ENCODE measurements at places on chromosomes 12 and 14.

- no peak for DNase-seq
Measured at GRCh38 chr12:40241741-40242140, 16.9 kb downstream of the LRRK2 start.

DNA sequence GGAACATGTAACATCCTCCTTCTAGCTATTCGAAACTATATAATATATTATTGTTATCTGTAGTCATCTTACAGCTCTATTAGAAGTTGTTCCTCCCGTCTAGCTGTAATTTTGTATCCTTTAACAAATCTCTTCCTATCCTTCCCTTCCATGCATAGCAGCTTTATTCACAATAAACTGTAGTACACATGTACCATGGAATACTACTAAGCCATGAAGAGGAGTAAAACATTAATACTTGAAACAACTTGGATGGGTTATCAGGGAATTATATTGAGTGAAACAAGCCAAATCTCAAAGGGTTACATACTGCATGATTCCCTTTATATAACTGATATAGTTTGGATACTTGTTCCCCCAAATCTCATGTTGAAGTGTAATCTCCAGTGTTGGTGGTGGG is 33.9 kb upstream of the STK38L start:
- DNase-seq: no peak

DNA sequence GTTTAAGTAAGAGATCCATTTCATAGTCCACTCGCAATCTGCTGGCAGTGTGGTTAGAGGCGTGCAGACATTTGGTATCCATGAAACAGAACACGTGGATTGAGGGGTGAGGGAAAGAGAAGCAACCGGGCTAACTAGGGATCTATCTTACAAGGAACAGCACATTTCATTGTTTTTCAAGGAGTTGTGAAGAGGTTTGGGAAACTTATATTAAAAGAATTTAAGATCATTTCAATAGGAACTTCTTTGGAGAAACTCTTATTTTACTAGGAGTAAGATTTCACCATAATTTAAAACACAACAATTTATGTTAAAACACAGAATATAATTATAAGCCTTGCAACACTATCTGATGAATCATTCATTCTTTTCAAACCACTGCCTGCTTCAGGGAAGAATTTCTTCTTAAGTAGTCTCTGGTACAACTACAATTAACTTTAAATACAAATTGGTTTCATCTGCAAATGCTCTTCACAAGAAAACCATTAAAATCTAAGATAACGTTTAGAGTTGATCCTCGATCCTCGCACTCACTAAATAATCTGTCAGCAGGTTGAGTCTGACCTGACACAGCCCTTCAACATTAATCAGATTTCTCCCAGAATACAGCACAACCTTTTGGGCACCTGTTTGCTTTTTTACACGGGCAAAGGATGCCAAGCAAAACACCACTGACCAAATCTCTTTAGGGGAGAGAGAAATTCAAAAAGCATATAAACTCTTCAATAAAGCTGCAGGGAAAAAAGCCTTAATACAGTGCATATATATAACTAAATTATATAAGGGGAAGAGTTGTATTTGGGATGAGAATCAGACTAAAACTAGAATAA is 27.3 kb downstream of the PPTC7 start:
- DNase-seq: no peak

DNA sequence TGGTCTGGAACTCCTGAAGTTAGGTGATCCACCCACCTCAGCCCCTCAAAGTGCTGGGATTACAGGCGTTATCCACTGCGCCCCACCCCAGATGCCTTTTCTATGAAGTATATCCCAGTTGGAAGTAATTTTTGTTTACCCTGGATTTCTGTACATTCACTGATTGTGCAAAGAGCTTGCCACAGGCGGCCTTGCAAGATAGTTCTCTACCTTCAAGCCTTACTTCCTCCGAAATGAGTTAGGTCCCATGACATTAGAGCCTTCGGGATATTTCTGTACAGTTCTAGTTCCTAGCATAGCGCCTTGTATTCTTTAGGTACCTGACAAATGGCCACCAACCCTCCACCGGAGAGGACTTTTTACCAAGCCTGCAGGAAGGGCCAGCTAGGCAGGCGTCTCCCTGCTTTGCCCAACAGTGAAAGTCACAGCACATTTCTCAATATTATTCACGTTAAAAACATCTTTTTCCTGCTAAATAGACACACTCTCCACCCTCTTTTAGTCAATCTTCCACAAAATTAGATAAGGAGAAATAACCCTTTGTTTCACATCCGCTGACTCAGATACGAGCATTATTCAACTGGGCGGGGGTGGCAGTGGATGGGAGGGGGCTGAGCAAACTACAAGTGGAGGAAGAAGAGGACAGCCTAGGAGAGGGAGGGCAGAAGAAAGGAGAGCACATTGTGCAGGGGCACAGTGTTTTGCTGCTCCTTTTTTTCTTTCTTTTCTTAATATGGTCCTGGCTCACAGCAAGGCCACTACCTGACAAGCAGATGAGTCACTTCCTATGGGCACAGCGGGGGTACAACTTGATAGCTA is 40.0 kb upstream of the CAPRIN2 start:
- peak; percentile 47 for DNase-seq

DNA sequence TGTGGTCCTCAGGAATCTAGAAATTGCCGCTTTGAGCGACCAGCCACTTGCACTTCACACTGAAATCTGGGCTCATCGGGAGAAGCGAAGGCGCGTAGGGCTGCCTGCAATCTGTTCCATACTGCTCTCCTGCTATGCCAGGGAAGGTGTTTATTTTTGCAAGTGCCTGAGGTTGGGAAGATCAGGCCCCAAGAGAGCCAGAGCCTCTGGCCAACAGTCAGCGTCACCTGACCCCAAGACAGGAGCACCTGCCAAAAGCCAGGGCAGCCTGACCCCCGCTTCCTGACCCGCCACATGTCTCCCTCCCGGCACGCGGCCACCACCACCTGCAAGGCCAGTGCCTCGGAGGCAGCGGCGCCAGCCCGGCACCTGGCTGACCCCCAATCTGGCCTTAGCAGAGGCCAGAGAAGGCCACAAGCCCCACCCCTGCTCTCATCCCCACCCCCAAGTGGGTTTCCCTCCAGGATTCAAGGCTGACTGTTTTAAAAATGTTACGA is 94.4 kb downstream of the CHGA start:
- DNase-seq: no peak

- DNase-seq: no peak
Measured at GRCh38 chr14:50335389-50335788, 23.3 kb downstream of the DMAC2L start.

GRCh38 chr12:33828326-33828725 is 194.0 kb upstream of the ALG10 start:
- DNase-seq: no peak

DNA sequence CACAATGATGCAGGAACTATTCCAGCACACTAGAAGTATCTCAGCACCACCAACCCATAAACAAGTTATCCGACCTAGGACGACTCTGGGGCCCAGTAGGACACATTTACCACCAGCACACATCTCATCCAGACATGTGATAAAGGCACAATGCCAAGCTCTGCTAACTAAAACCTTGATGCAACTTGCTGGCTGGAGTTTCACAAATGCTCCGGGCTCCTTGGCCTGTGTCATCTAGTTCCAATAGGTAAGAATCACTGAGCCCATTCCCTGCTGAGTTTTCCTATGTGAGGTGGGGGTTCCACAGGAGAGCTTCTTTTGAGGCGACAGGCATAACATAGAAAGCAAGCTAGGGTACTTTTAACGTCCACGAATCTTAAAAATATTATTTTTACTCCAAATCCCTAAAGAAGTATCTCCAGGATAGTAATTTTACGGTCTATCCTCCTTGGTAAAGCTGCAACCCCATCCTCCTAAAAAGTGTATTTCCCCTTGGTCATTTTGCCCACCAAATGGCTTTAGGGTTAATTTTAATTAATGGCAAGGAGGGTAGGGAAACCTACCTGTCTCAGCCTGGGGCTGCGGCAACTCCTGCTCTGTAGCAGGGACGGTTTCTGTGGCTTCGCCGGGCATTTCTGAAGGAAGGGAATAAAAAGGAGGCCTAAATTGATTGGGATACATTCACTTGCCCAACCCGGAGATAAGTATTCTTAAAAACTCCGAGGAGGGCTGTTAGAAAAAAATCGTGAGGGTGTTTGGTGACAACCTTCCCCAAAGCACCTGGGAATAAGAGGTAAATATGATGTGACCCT is 1.0 kb downstream of the NACA start:
- DNase-seq: peak; percentile 35

DNA sequence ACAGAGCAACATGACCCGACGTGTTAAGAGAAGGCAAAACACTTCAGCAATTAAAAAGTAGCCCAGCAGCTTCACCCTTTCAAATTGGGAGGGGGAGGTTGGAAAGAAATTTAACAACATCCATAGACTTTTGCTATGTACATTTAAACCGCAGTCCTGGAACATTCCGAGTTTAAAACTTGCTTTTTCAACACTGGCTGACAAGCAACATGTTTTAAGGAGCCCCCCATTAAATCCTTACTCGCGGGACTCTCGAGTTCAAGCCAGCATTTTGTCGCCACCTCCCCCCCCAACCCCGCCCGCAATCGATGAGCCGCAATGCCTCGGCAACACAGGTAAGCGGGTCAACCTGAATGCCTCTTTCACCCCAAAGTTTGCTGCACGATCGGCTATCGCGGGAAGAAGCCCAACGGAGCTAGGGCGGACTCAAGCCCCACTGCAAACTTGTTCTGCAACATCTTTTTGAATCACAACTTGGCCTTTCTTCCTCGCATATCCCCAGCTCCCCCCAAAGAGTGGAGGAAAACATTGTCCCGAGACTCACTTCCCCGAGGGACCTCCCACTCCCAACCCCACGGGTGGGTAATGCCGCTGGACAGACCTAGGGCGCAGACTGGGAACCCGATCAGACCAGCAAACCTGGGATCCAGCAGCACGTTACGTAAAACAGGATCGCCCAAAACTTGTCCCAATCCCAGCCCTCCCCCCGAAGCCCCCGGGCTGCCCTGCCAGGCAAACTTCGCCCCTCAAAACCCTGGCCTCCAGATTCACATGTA is 777 bp downstream of the ZFP36L1 start:
- DNase-seq: peak; percentile 58

- DNase-seq: no peak
Measured at GRCh38 chr12:3197131-3197818, 120.1 kb downstream of the TSPAN9 start.

- peak; percentile 78 for DNase-seq
Measured at GRCh38 chr14:24095271-24096068, 1.4 kb downstream of the PCK2 start.

DNA sequence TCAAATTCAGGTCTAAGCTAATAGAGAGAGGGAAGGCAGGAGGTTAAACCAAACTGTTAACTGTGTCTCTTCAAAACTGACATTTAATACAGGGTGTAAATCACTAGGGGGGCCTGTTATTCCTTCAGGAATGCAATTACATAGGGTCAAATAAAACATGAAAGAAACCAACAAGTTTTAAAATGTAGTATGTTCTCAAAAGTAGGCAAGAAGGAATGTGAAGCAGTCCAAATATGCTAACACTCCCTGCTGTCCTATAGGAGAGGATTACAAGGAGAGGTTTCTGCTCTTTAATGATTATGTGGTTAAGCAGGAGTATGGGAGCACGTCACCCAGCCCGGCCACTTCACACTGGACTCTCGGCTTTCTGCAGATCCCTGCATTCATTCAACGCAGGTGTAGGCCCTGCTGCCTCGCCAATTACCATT is 42.5 kb upstream of the BMP4 start:
- no peak for DNase-seq

DNA sequence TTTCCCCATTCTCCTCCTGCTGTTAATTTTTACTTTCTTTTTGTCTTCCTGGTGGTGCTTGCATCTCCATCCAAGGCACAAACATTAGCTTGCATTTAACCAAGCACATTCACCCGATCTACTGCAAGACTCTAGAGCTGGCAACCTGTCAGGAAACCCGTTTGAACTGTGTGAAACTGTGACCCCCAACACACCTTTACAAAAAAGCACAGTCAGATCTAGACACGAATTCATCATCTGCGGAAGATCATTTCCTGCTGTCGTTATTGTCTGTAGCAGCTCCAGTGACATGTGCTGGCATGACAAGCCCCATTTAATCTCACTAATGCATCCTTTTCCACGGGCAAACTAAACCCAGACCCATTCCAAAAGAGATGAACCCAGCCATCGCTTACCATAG is 340.5 kb downstream of the VRK1 start:
- DNase-seq: peak; percentile 50

- no peak for DNase-seq
Measured at GRCh38 chr12:50845021-50845647, 2.4 kb downstream of the TMPRSS12 start.

- no peak for DNase-seq
Measured at GRCh38 chr12:127582074-127582473, 684.9 kb upstream of the TMEM132C start.

DNA sequence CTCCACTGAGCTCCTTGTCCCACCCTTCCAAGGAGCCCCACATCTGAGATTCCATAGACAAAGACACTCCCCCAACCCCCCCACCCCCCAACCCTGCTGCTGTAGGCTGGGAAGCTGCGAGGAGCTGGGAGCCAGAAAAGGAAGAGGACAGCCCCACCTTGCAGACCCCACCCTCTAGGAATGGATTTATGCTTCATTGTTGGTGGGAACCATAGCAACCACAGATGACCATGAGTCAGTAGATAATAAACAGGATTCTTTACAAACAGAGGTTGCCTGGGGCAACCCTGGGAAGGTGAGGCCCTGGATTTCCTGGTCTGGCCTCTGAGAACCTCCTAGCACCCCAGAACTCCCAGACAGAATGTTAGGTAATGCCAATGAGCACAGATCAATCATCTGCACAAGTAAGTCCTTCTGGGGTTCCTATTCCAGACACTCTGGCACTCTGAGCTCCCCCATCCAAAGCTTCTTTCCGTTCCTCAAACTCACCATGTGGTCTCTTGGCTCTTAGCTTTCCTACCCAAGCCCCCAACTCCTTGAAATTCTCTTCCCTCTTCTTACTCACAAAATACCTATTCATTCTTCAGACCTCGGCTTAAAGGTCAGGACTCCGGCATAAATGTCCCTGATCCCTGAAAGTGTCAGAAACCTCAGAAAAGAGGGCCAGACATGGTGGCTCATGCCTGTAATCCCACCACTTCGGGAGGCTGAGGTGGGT is 15.2 kb upstream of the PLEKHG6 start:
- no peak for DNase-seq

DNA sequence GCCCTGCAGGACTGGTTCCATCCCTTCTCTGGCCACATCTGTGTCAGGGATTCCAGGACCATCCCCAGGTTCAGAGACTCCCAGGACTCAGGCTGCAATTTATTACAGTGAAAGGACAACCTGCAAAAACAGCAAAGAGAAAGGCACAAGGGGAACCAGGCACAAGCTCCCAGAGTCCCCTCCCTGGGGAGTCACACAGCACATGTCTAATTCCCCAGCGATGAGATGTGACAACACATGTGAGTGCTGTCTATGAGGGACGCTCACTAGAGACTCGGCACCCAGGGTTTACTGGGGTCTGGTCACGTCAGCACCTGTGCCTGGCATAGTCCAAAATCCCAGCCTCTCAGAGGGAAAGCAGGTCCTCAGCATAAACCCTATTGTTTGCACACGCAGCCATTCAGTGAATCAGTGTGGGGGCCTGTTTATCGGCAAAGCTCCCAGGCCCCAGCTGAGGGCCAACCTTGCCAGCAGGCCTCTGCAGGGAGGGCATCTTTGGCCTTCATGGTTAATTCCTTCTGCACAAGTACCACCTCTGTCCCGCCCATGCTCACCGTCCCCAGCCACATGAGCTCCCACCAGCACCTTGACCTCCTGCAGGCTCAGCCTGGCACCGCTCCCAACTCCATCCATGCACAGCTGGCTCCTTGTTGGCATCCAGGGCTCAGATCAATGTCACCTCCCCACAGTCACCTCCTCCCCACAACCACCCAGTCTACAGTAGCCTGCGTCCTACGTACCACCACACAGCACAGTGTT is 198.9 kb upstream of the SFSWAP start:
- DNase-seq: no peak

GRCh38 chr12:119036878-119037825 is 55.8 kb downstream of the SRRM4 start:
- DNase-seq: peak; percentile 33

- no peak for DNase-seq
Measured at GRCh38 chr12:10196210-10196609, 16.5 kb upstream of the GABARAPL1 start.
